ENCODE measurements at places on chromosomes 16 and 17.

DNA sequence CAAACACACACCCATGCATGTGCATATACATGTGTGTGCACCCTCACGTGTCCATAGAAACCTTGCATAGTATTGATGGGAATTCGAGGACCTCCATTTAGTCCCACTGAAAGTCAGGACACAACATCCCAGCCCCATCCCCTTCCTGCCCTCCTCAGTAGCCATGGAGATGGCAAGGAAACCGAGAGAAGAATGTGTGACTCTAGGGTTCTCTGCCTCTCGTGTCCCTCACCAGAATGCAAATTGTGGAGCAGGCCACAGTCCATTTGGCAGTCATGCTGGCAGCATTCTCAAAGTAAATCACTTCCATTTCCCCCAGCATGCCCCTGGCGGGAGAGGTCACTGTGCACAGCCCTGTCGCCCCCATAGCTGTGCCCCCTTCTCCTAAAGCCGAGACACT lies 141.1 kb downstream of the MSI2 start:
- DNase-seq: no peak

DNA sequence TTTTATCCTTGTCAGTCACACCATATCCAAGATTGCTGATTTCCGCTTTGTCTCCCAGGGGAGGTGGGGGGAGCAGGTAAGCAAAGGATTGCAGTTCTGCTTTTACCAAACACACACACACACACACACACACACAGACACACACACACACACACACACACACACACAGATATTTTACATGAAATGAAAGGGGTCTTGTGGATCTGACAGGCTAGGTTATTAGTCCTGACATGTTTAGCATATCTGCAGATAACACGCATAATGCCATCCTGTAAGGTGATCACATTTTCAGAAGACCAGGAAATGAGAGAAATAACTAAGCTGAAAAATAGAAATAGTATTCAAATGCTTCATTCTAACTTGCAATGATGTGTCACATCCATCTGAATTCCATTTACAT lies 1113.3 kb downstream of the CDH8 start:
- DNase-seq: no peak

- DNase-seq: no peak
Measured at GRCh38 chr17:7384489-7385081, 3.7 kb downstream of the TNK1 start.

DNA sequence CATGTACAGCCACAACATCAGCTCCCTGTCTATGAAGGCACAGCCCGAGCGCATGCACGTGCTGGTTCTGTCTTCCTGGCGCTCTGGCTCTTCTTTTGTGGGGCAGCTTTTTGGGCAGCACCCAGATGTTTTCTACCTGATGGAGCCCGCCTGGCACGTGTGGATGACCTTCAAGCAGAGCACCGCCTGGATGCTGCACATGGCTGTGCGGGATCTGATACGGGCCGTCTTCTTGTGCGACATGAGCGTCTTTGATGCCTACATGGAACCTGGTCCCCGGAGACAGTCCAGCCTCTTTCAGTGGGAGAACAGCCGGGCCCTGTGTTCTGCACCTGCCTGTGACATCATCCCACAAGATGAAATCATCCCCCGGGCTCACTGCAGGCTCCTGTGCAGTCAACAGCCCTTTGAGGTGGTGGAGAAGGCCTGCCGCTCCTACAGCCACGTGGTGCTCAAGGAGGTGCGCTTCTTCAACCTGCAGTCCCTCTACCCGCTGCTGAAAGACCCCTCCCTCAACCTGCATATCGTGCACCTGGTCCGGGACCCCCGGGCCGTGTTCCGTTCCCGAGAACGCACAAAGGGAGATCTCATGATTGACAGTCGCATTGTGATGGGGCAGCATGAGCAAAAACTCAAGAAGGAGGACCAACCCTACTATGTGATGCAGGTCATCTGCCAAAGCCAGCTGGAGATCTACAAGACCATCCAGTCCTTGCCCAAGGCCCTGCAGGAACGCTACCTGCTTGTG lies 10.7 kb downstream of the CHST4 start:
- DNase-seq: no peak

DNA sequence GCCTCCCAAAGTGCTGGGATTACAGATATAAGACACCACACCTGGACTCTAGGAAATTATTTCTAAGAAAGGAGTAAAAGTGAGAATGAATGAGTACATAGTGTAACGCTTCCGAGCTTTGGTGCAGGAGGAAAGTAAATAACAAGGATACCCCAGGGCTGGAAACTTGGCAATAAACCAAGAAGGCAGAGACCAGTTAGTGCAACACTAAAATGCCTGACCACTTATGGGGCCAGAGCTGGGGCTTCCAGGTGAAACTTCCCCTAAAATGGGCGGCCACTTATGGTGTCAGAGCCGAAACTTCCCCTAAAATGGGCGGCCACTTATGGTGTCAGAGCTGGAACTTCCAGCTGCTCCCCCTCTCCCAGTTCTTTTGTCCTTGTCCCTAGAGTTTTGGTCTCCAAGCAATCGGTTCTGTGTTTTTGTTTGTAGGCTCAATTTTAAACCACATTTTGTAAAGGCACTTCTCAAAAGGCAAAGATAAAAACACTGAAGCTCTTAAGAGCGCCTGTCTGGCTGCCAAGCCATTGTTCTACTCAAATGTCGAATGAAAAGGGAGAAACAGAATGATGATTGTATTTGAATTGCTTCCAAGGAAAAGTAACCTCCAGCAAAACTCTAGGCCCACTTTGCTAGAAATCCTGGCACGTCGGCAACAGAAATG lies 63.9 kb downstream of the NXN start:
- peak; percentile 95 for DNase-seq

DNA sequence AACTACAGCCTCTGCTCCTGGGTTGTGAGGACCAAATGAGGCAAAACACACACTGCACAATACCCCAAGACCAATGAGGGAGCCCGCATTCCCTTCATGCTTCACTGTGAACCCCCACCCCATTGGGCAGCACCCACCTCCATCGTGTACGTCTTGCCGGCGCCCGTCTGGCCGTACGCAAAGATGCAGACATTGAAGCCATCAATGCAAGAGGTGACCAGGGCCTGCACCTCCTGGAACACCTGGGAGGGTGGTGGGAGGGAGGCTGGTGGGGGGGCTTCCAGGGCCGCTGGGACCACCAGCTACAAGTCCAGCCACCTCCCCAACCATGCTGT lies 28.4 kb downstream of the KATNB1 start:
- no peak for DNase-seq

GRCh38 chr17:43044024-43044423 lies 19.0 kb downstream of the RND2 start:
- no peak for DNase-seq

- DNase-seq: no peak
Measured at GRCh38 chr17:52276381-52277008, 118.0 kb upstream of the CA10 start.

GRCh38 chr16:53893731-53894435 lies 189.9 kb downstream of the FTO start:
- peak; percentile 83 for DNase-seq

DNA sequence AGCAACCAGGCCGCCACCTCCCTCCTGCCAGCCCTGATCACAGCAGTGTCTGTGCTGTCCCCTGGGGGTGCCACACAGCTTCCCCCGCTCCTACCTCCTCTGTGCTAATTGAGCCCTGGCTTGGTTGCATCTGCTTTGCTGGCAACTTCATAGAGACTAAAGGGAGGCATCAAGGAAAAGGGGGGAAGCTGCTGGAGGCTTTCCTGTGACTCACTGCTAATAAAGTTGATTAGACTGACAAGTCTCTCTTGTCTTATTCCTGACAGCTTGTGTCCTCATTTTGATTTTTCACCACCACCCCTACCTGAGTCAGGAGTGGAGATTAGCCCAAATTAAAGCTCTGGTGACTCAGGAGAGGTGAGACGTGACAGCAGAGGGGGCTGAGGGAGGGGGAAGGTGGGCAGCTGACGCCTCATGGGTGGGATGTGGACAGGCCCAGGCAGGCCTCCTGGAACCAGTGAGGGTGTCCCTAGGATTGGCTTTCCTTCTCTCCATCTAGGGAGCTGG lies 310.0 kb downstream of the CBLN1 start:
- peak; percentile 85 for DNase-seq

- DNase-seq: no peak
Measured at GRCh38 chr17:17768424-17769088, 68.2 kb downstream of the SREBF1 start.

DNA sequence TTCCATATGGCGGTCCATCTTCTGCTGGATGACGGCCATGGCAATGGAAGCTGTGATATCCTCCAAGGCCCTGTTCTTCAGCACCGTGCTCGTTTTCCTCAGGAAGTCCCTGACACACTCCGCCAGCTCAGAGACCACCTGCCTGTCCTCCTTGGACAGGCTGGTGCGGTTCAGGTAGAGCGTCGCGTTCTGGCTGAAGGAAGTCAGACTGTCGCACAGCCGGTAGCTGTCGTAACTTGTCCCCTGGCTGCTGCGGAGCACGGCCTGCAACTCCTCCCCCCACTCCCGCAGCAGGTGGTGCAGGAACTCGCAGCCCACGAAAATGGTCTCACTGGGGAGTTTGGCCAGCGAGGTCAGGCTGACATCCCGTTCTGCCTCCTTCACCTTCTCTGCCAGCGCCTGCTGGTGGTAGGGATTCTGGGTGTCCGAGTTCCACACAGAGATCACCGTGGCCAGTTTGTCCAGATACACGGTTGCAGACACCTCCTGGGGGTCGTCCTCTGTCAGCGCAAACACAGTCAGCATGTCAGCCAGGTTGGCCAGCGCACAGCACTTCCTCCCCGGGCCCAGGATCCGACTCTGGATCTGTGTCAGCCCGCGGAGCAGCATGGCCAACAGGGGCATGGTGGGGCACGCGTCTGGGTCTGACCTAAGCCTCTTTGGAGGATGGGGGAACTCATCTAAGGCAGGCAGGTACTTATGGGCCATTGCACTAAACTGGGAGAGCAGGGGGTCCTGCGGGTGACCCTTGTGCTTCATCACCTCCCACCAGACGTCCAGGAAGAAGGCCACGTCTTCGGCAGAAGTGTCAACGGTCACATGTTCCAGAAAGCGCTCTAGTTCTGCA lies 5.1 kb downstream of the GEMIN4 start:
- no peak for DNase-seq

GRCh38 chr16:80200079-80200478 lies 340.7 kb upstream of the DYNLRB2 start:
- no peak for DNase-seq

- DNase-seq: peak; percentile 74
Measured at GRCh38 chr16:24516900-24517669, 22.3 kb upstream of the RBBP6 start.

- no peak for DNase-seq
Measured at GRCh38 chr17:14057591-14057990, 11.7 kb upstream of the COX10 start.

DNA sequence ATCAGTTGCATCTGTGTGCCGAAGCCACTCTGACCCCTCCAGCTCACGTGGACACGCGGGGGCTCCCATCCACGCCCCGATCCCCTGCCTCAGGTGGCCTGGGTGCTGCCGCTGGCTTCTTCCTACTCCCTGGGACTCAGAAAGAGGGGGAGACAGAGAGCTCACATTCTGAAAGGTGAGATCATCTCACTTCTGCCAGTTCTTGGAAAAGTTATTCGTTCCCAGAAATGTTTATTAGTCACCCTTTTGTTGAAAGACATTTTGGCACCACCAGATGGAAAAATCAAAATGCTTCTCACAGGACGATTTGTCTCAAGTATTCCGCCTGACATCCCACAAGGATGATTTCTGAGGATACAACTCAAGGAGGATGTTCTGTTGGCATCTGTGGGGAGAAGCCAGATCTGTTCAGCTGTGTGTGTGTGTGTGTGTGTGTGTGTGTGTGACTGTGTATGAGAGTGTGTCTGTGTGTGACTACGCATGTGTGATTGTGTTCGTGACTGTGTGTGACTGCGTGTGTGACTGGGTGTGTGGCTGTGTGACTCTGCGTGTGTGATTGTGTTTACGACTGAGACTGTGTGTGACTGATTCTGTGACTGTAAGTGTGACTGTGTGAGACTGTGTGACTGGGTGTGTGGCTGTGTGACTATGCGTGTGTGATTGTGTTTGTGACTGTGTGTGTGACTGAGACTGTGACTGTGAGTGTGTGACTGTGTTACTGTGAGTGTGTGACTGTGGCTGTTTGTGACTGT lies 207.3 kb downstream of the NTN1 start:
- no peak for DNase-seq

GRCh38 chr16:31084584-31085302 lies 4.0 kb downstream of the PRSS53 start:
- DNase-seq: no peak

DNA sequence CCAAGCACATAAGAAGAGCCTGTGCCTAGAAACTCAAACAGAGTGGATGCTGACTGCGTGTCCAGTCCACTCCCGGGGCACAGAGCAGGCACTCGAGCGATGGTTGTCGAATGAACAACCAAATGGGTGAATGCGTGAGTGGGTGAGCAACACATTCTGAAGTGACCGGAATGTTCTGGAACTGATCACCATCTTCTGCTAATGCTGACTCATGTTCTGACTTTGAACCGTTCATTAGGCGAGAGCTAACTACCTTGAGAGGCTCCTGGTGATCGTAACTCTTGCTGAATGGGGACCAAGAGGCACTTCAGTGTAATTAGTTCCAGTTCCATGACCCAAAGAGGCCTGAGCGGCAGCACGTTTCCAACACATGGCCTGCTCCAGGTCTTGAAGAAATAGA lies 37.9 kb downstream of the IRF8 start:
- no peak for DNase-seq

DNA sequence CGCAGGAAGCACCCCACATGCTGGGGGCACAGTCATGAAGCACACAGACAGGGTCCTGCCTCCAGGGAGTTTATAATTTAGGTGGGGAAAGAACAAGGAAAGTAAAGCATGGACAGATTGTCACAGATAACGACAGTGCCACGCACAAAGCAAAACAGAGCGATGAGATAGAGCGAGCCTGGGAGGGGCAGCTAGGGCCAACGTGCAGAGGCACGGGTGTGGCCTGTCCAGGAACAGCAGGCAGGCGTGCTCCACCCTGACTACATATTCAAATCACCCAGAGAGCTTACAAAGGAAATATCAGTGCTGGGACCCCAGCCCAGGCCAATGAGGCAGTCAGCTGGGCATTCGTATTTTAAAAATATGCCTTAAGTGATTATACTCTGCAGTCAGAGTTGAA lies 16.8 kb downstream of the LGALS9 start:
- DNase-seq: no peak

DNA sequence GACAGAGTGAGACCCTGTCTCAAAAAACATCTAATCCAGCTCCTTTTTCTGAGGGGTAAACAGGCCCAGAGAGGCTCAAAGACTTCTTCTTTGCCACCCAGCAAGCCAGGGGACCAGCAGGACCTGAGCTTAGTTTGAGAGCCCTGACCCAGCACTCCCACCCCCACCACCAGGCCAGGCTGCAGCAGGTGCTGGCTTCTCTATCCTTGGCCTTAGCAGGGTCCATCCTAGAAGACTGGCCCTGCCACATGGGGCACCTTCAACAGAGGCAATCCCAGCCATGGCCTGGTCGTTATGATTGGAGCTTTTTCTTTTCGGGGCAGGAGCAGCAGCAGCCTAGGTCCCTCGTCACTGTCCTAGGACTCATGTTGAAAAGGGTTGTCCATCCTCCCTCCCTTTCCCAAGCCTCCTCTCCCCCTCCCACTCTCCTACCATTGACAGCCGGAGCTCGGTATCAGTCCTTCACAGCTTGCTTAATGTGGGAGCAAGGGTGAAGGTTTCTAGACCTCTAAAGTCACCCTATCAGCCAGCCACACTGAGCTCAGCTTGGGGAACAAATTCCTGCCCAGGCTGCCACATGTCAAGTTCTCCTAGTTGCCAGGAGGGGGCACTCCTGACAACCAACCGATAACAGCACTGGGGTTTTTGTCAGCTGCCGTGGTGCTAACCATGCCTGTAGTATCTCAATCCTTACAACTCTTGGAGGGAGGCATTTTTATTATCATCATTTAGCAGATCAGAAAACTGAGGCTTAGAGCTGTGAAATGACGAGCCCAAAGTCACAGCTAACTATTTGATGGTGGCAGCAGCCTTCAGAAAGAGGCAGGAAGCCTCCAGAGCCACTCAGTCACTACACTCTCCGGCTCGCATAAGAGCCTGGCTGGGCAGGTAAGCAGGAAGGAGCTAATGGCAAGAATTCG lies 11.2 kb downstream of the MRPL27 start:
- DNase-seq: peak; percentile 10
